ENCODE measurements at places on chromosomes 7 and 10.

- DNase-seq: no peak
These were observed 31.5 kb downstream of the CLIP2 start for GRCh38 chr7:74320645-74321221.

GRCh38 chr10:29595636-29596225 lies 39.0 kb downstream of the SVIL start:
- DNase-seq: no peak

- no peak for DNase-seq
These were observed 54.2 kb downstream of the PNLIPRP2 start for GRCh38 chr10:116674901-116675423.

DNA sequence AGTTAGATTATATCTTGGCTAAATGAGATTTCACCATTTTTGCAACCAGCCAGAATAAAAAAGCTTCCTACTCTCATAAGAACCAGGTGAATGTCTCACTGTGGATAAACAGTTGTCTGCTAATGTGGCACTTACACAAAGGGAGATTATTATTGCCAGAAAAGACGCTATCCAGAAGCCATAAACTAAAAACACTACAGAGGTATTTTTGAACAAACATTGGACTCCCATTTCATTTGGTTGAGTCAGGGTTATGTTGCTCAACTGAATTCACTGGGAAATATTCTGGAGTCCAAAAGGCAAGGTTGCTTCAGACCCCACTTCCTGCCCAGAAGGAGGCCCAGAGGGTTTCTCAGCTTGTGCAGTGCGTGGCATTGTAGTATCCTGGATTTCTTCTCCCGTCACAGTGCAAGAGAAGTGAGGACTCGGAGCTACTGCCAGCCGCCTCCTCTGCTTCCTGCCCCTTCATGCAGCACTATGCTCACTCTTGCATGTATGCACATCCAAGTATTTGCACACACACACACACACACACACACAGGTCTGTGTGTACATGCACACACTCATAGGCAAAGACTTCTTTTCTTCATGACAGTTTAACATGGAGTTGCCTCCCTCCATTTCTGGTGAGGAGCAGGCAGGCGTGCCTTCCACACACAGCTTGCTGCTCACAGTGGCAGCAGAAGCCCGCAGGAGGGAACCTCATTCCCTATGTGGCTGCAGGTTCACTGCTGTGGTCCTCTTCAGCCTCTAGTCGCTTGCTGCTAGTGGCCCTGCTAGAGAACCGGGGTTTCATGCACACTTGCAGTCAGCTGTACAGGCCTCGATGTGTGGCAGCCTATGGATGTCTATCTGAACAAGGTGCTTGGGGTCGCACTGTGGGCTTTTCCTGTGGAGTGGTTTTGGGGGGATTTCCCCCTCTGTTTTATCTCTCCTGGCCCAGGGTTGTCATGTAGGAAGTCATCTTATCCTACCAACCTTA lies 10.1 kb downstream of the DENND10 start:
- no peak for DNase-seq

GRCh38 chr7:71682181-71682580 lies 550.2 kb downstream of the GALNT17 start:
- no peak for DNase-seq

- DNase-seq: no peak
These were observed 1.9 kb downstream of the VGF start for GRCh38 chr7:101163279-101164070.

DNA sequence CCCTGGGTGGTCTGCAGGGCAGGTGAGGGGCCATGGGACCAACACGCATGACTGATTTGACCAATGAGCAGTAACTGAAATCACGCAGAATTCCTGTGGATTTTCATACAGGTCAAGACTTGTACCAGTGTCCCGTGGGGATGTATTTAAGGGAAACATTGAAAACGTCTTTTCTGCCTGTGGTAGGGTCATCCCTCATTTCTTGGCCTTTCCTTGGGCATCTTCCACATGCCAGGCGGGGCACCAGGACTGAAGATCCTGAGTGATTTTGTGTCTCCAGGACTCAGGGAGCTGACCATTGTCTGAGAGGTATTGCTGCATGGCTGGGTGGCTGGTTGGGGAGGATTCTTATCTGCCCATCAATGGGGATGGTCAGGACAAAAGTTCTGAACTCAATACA lies 289.0 kb downstream of the GLRX3 start:
- no peak for DNase-seq

- no peak for DNase-seq
These were observed at the start of gene FAM170B for GRCh38 chr10:49133706-49134248. FAM170B (minus strand) TSS chr10:49134021; CDS start chr10:49133918, 103 bp downstream.

GRCh38 chr10:69416695-69417094 lies at the start of gene TACR2:
TACR2 (minus strand) TSS chr10:69416918; CDS start chr10:69416323, 595 bp downstream.
- no peak for DNase-seq

DNA sequence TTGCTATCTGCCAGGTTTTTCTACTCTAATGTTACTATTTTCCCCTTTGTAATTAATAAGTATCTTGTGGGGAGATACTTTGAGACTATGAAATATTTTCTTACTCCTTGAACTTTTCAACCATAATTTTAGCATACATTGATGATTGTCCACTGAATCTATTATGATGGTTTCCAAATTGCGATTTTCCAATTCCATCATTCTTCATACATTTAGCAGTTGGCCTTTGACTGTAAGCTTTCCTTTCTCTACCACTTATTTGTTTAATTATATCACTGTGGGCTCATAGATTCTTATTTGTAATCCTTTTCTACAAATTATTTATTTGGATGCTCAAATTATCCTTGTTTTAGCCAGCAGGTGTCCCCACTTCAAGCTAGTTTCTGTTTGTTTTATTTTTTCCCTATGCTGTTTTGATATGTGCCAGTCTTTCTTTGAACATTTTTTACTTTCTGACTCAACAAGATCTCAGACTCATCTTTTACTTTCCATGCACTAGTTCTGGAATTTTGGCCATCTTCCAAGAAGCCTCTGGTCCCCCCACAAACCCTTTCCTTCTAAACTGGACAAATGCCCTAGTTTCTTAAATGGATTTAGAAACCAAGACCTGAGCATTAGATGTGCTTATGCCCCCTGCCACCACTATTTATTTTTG lies 11.4 kb upstream of the MRPS16 start:
- no peak for DNase-seq

GRCh38 chr7:12709726-12710502 lies 22.5 kb downstream of the ARL4A start:
- no peak for DNase-seq

DNA sequence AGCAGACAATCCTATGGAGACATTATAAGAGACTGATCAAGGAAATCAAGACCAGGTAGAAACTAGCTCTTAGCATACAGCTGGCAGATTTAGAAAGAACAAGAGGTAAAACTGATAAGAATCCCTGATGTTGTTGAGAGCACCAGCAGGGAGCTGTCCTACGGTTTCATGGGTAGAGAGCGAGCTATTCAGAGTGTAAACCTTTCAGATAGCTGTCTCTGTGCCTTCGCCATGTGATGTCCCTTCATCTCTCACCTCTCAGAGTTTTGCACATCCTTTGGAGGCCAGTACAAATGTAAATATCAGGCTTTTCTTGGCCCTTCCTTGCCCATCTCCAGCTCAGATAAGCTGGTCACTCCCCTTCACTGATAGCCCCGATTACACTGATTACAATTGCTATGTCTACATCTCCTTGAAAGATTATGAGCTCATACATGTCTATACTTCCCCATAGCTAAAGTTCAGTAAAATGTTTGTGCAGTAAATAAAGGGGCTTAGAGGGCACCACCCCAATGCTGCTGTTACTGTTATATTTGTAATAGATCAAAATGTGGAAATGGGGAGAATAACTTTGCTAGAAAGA lies 21.9 kb downstream of the THSD7A start:
- no peak for DNase-seq

- no peak for DNase-seq
These were observed 168.9 kb upstream of the ASAH2 start for GRCh38 chr10:50420196-50420595.

- no peak for DNase-seq
These were observed 242.0 kb downstream of the AUTS2 start for GRCh38 chr7:69840248-69840647.

- no peak for DNase-seq
These were observed 1.5 kb upstream of the FERD3L start for GRCh38 chr7:19146699-19147098.

GRCh38 chr7:25495342-25496250 lies 267.3 kb upstream of the NPVF start:
- no peak for DNase-seq

GRCh38 chr10:132916956-132917666 lies 25.3 kb downstream of the CFAP46 start:
- DNase-seq: no peak

DNA sequence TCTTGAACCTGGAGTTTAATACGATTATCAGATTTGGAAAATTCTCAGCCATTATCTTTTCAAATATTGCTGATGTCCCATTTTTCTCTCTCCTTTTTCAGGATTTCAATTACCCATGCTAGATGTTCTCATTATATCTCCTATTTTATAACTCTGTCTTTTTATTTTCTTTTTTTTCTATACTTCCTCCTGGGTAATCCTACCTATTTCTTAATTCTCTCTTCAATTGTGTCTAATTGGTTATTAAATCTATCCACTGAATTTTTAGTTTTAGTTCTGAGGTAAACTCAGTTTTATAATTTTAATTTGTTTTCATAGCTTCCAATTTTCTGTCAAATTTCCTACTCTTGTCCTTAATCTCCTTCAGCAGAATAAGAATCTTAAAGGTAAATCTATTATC lies 15.6 kb downstream of the STEAP1 start:
- DNase-seq: no peak

DNA sequence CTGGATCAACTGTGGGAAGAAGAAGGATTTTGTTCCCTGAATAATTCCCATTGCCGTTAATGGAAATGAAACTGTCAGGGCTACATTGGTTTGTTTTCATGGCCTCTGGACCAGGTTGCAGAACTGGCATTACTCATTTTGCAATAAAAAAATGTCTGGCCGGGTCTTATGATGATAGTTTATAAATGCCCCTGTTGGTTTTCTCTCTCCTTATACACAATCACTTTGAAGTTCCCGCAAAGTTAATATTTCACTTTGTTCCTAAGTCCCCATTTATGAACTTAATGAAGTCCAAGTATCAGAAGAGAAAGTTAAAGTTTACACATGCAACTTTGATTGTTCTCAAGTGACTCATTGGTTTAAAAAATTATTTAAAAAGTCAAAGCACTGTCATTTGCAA lies 150.7 kb upstream of the PRR15 start:
- no peak for DNase-seq

DNA sequence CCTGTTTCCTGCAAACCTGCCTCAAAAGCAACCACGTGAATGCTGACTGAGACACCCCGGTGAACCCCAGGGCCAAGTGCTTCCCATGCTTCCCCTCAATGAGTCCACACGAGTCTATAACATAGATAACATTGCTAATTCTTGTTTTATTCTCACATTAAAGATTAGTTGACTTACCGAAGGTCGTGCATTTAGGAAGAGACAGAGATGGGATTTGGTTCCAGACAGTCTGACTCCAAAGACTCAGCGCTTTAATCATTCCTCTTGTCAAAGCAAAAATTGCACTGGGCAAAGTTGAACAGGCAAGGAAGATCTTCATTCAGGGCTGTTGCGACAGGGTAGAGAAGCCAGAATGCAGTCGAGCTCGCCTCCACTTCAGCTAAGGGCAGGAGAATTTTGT lies 435.6 kb upstream of the C7orf33 start:
- no peak for DNase-seq

- DNase-seq: no peak
These were observed 10.1 kb upstream of the ADAP1 start for GRCh38 chr7:964401-965231.

GRCh38 chr7:120394595-120394994 lies 121.6 kb downstream of the KCND2 start:
- no peak for DNase-seq

All from cortex of kidney (tissue), 1 donor.